Posterior vena cava (tissue), 2 donors: ENCODE measurements at places on chromosomes 2 and 18. TPM values are rescaled to one million over a fixed set of nuclear protein-coding genes. Genes with fewer than 3 reads are reported as not detected.

DNA sequence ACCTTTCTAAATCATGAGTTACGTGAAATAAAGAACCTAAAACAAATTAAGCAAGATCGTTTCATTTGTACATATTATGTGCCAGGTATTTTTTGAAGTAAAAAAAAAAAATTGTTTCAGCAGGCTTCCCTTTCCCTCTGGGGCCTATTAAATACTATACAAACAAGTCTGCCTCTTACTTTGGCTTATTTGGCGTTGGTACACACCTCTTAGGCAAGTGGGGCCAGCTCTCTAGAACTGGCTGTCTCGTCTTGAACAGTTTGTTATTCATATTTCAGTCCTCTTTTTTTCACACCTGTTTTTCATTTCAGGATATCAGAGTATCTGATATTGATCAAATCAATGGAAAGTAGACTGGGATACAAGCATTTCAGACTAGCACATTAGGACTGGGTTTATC is 27.4 kb upstream of the PPP3R1 start:
- DNase-seq: no peak

Gene RTP5
- total RNA-seq: 0.10 TPM

DNA sequence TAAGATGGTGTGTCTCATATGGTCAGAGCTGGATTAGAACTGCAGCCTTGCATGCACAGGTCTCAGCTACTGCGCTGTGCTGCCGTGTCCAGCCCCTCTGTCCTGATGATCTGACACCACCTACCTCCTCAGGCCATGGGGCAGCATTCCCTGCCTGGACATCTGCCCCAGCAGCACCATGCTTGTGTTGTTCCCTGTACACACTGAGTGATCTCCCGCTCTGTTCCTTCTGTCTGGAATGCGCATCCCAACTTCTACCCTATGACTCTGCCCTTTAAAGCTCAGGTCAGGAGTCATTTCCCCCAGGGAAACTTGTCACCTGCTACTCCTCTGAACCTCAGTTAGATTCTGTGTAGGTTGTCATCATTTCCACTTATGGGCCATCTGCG is 157.4 kb upstream of the TTC39C start:
- DNase-seq: no peak

GRCh38 chr2:222882484-222882928 is 21.7 kb downstream of the ACSL3 start:
- DNase-seq: no peak

- DNase-seq: no peak
Observed at GRCh38 chr2:172389685-172390339, 37.6 kb upstream of the ITGA6 start.
